Thoracic aorta (tissue), 2 donors: ENCODE measurements at places on chromosomes 7 and 10.

DNA sequence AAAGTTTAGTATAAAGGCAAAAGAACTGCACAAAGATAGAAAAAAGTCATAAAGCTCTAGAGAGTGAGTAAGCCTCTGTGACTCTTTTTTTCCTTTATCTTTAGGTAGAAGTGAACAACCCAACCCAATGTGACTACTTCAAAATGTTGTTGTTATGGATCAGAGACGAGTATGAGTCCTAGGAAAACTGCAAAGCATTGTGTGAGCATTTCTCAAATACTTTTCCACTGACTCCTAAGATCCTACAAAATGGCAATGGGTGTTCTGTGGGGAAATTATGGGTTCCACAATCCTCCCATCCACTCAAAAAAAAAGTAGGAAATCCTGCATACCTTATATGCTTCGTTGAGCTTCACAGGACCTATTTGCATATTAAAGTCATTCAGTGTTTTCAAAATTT is 177.1 kb downstream of the DGKI start:
- no peak for DNase-seq

GRCh38 chr10:78755877-78756455 is 312.8 kb upstream of the ZMIZ1 start:
- no peak for DNase-seq

DNA sequence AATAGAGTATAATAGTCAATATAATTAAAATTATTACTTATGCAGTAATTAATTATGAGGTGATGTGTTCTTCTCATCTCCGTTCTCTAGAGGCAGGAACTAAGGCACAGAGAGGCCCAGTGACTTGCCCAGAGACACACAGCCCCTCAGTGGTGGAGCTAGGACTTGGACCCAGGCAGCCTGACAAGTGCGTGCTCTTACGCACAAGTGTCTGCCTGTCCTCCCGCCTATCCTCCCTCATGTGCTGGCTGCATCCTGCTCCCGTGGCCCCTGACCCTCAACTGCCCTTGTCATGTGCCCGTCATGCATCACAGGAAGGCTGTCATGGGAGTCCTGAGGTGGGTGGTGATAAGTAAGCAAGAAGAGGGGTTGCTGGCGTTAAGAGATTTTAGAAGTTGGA is 14.3 kb downstream of the IL2RA start:
- no peak for DNase-seq

DNA sequence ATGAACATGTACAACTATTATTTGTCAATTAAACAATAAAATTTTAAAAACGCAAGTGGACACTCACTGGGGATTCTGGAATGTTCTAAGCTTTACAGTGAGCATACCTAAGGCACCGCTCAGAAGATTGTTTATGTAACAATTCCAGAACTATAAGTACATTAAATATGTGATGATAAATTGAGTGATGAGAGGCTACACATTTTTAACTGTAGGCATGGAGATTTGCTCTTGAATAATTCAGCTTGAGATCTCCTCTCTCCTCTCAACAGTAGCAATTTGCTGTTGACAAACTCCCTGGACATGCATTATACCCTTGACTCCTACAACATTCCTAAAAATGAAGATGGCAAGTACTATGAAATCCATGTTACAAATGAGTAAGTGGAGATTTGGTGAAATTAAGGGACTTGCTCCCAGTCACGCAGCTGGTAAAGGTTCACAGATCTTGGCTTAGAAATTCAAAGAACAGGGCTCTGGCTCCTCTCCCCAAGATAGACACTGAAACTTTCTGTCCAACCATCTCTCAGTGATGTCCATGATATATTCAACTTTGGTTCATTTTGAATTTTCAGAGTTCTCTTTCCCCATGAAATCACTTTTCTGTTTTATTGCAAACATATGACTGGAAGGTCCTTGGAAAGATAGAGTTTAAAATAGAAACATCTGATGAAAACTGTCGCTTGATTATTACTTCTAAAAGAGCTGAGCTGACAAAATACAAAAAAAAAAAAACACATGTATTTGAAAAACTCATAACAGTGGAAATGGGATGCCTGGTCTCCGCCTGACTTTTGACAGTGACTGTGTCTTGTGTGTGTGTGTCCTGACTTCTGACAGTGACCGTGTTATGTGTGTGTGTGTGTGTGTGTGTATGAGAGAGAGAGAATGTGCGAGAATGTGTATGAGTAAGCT is 488.3 kb downstream of the TNS3 start:
- DNase-seq = no peak

- DNase-seq = no peak
Measured at GRCh38 chr7:28570113-28570969, 158.0 kb downstream of the CREB5 start.

- no peak for DNase-seq
Measured at GRCh38 chr7:151676759-151677158, 157.1 kb upstream of the RHEB start.

- DNase-seq = no peak
Measured at GRCh38 chr7:2431260-2431867, 28.0 kb downstream of the CHST12 start.

DNA sequence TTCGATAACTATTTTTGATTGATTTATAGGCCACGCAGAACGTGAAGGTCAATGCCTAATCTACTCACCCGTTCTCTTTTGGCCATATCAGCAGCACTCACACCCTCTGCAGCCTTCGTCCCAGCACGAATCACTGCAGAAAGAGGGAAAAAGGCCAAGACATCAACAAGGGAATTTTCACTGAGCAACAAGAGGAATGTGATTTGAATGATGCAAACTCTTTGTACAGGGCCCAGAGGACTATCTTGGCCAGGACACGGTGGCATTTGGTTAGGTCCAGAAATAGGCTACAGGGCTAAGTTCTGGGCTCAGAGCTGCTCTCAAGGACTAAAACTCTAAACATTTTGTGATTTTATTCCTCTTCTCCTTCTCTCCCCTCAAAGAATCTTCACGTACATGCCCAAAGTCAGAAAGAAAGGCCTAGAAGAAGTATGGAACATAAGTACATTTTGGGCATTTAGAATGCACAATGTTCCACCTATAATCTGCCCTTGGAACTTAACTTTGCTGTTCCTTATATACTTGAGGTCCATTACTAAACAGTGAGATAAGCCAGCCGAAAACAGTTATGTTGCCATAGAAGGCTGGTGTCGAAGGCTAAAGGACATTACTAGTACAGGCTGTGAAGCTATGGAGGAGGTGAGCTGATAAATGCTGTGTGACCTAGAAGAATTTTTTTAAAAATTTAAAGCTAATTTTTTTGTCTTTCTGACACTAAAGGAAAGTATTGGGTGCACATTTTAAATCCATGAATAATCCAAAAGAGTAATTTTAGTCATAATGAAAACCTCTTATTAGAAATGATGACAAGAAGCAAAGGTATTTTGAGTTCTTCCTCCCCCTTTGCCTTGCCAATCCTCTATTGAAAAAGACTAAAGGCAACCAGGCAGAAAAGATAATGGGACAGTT is 20.0 kb downstream of the RBM28 start:
- no peak for DNase-seq

- DNase-seq = no peak
Measured at GRCh38 chr7:132463922-132464321, 112.3 kb downstream of the PLXNA4 start.
